ENCODE measurements at places on chromosomes 5 and 9. TPM values are rescaled to one million over a fixed set of nuclear protein-coding genes. Genes with fewer than 3 reads are reported as not detected.

GABRA1 gene
- not detected for total RNA-seq

- no peak for DNase-seq
Measured at GRCh38 chr5:135129307-135129706, 95.3 kb upstream of the PITX1 start.

PCDH1 gene
- total RNA-seq = 85.1 TPM

GRCh38 chr9:75088646-75089372, 495 bp downstream of the OSTF1 start:
- DNase-seq = peak; percentile 93

GRCh38 chr5:112356178-112356956, 62.7 kb downstream of the EPB41L4A start:
- DNase-seq = no peak

GRCh38 chr9:123065196-123065595, 31.7 kb downstream of the GPR21 start:
- no peak for DNase-seq

DNA sequence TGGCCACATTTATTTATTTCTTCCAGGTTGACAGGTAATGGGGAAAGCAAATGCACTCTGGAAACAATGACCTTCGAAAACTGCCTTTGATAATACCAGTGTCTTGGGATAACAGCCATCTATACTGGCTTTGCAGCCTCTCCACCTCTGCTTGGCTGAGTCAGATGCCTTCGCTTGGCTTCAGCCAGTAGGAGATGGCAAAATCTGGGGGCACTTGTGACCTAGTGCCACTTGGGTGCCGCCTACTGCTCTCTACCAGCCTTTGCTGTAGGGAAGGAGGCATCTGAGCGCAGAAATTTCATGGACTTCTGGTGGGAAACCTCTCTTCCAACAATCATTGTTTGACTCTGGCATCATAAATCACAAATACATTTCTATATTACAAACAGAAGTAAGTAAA, 21.8 kb downstream of the FYB1 start:
- no peak for DNase-seq

GRCh38 chr5:163567811-163568210, 62.4 kb downstream of the MAT2B start:
- DNase-seq = no peak

- no peak for DNase-seq
Measured at GRCh38 chr9:97508852-97509251, 7.4 kb downstream of the TMOD1 start.

BARX1 gene
- not detected for total RNA-seq

GRCh38 chr5:151637676-151638075, 46.5 kb upstream of the FAT2 start:
- peak; percentile 76 for DNase-seq

DNA sequence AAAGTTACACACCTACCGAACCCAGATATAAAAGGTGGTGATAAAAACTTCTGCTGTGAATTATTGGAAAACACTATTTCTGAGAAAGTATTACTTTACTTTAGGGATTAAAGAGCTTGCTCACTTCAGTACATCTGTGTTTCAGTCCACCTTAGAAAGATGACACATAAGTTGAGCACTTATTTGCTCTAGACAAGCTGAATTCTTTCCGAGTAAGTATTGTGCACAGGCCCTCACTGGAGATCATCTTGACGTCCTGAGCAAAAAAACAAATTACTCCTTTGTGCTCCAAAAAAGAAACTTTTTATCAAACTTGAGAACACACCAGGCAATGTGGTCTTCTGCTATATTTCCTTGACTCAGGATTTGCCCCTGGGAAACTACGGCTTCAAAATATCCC, 231.0 kb upstream of the GRAMD2B start:
- DNase-seq = no peak

- DNase-seq = no peak
Measured at GRCh38 chr5:25119650-25120049, 474.9 kb upstream of the CDH10 start.

GRCh38 chr5:64707191-64707590, 16.9 kb downstream of the SHISAL2B start:
- DNase-seq = no peak

AIF1L gene
- total RNA-seq = 33.0 TPM

DNA sequence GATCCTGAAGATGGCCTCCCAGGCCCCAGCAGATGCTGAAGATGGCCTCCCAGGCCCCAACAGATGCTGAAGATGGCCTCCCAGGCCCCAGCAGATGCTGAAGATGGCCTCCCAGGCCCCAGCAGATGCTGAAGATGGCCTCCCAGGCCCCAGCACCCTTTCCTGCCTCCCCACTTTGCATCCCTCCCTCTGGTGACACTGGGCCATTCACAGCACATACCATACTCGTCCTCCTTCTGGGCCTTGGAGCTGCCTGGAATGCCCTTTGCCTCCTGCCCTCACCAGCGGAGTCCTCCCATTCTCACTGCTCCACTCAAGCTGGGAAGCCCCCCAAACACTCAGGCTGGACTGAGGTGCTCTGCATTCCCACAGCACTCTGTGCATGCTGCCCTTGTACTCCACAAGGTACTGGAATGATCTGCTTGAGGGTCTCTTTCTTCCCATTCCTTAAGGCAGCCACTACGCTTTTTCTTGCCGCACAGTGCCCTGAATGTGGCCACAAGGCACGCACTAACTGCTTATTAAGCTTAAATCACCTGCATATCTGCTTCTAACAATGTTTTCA, 550.0 kb downstream of the BNC2 start:
- peak; percentile 72 for DNase-seq

TMEM215 gene
- not detected for total RNA-seq

IL13 gene
- not detected for total RNA-seq

- no peak for DNase-seq
Measured at GRCh38 chr9:95092262-95093072, 225.0 kb downstream of the FANCC start.

LCP2 gene
- 6.5 TPM for total RNA-seq

GRCh38 chr9:4301296-4301695, 1.4 kb upstream of the GLIS3 start:
- no peak for DNase-seq

- DNase-seq = no peak
Measured at GRCh38 chr9:112654282-112654681, 63.6 kb downstream of the INIP start.

PCDH12 gene
- total RNA-seq = 0.66 TPM

- no peak for DNase-seq
Measured at GRCh38 chr5:116942622-116943021, 368.0 kb upstream of the SEMA6A start.

TAF11L10 gene
- total RNA-seq = not detected

CDH6 gene
- total RNA-seq = 1.0 TPM

C9 gene
- total RNA-seq = not detected

- DNase-seq = no peak
Measured at GRCh38 chr9:112166176-112167140, 8.6 kb downstream of the SUSD1 start.

DNA sequence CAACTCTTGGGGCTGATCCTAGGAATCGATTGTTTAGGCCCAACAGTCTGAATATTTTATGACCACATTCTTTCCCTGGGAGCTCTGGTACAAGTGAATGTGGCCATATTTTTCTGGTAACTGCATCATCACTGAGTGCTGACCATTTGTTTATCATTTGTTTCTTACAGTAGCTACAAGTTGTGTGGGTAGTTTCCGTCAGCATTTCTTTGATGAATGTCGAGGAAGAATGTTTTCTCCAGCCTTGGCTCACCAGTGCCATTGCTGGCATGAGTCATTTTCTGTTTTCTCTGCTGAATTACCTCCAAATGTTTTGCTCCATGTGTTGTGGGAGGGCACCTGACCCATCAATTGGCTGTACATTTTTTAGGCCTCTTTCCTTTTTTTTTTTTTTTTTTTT, 14.1 kb upstream of the CARD19 start:
- DNase-seq = no peak

DNA sequence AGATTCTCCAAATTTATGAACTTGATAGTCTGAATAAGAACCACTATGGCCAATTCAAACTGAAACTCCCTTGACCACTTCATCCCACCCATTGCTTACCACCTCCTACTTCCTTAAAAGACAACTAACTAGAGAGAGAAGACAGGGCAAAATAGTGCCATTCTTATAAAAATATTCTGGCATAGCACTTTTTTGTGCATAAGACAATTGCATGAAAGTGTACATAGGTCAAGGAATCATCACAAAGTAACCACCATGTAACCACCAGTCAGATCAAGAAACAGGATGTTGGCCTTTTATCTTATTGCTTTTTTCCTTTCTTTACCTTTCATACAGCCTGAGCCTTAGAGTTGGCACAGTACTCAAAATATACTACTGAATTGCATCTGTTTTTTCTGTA, 8.1 kb upstream of the ARSB start:
- DNase-seq = no peak

GRCh38 chr9:114366334-114367128, 21.3 kb downstream of the AKNA start:
- no peak for DNase-seq
